ENCODE measurements at places on chromosomes 3 and 15.

- peak; percentile 90 for DNase-seq
- no peaks in the 10 kb centered on the region for H3K27me3 ChIP-seq
- peaks cover 66% of the 10 kb centered on the region for H3K4me1 ChIP-seq
- H3K4me3 ChIP-seq = no peak overlapping the region
- H3K36me3 ChIP-seq = no peaks in the 10 kb centered on the region
Measured at GRCh38 chr15:73983211-73983727, 8.8 kb downstream of the STOML1 start.

DNA sequence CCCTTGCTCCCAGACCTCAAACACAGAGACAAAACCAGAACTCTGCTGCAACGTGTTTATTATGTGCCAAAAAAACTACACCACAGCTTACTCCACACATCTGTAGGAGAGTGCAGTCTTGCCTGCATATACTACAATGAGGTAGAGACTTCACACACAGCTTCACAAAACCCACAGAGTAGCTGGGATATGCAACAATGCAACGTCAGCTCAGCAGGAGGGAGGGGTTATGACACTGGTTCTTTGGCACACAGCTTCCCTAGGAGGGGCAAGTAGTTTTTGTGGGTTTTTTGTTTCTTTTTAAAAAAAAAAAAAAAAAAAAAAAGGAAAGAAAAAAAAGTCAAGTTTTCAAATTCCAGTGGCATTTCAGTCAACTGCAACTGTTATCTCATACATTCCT is 2.9 kb upstream of the RPS17 start:
- no peak for DNase-seq
- no peak overlapping the region for H3K4me3 ChIP-seq
- H3K36me3 ChIP-seq = peaks cover 7% of the 10 kb centered on the region
- no peak overlapping the region for H3K27ac ChIP-seq
- peaks cover 22% of the 10 kb centered on the region for H3K4me1 ChIP-seq

DNA sequence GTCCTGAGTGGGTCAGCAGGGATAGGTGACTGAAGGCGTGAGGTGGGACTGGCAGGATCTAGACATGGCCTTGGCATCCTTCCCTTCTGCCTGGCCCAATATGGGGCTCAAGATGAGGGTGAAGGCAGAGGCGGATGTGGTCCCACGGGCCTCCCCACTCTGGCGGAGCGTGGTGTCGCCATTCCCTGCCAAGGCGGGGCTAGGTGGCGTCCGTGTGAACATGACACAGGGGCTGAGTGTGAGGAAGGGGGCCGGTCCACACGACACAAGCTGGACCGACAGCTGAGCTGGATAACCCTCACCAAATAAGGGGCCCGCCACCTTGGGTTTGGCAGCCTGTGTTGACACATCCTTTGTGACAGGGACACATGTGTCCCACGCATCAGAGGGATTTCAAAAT is 43.1 kb downstream of the ZNF710 start:
- H3K27me3 ChIP-seq = no peaks in the 10 kb centered on the region
- no peak for DNase-seq
- no peak overlapping the region for H3K4me3 ChIP-seq
- H3K4me1 ChIP-seq = peaks cover 26% of the 10 kb centered on the region

- H3K4me3 ChIP-seq = no peak overlapping the region
- H3K4me1 ChIP-seq = no peaks in the 10 kb centered on the region
- no peaks in the 10 kb centered on the region for H3K36me3 ChIP-seq
- DNase-seq = no peak
- H3K27ac ChIP-seq = no peak overlapping the region
Measured at GRCh38 chr3:143814443-143814889, 33.8 kb downstream of the SLC9A9 start.

- no peaks in the 10 kb centered on the region for H3K4me1 ChIP-seq
- no peak for DNase-seq
- no peaks in the 10 kb centered on the region for H3K36me3 ChIP-seq
- no peak overlapping the region for H3K4me3 ChIP-seq
- H3K27me3 ChIP-seq = no peaks in the 10 kb centered on the region
Measured at GRCh38 chr3:109257269-109257668, 59.0 kb downstream of the DPPA2 start.

DNA sequence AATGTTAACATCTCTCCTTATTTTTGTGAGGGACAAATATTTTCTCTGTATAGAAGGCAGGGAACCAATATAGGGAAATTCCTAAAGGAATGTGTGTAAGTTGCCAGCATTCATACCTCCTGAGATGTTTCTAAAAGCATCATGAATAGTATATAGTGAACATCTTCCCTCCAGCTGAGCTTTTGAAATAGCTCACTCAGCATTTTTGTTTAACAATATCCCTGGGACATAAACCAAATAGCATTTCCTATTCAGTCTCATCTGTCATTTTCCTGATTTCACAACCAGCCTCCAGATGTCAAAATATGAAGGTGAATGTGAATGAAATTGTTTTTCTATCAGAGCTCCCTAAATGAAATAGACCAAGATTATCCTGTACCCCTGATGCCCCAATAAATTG is 137.2 kb downstream of the PPM1L start:
- no peak overlapping the region for H3K27ac ChIP-seq
- no peak overlapping the region for H3K4me3 ChIP-seq
- no peaks in the 10 kb centered on the region for H3K36me3 ChIP-seq

DNA sequence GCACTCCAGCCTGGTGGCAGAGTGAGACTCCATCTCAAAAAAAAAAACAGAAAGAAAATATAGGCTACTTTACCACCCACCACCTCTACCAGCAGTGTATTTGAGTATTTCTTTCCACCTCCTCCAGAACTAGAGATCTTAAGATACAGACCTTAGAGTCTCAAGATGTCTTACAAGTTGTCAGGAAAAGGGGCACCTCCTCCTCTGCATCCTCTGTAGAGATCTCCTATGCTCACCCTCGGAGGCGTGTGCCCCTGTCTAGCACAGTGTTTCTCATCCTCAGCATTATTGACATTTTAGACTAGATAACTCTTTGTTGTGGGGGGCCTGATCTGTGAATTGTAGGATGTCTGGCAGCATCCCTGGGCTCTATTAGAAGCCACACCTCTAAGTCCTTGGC is 27.7 kb upstream of the P4HTM start:
- no peaks in the 10 kb centered on the region for H3K27me3 ChIP-seq
- no peak overlapping the region for H3K4me3 ChIP-seq
- no peak for DNase-seq
- H3K27ac ChIP-seq = no peak overlapping the region

DNA sequence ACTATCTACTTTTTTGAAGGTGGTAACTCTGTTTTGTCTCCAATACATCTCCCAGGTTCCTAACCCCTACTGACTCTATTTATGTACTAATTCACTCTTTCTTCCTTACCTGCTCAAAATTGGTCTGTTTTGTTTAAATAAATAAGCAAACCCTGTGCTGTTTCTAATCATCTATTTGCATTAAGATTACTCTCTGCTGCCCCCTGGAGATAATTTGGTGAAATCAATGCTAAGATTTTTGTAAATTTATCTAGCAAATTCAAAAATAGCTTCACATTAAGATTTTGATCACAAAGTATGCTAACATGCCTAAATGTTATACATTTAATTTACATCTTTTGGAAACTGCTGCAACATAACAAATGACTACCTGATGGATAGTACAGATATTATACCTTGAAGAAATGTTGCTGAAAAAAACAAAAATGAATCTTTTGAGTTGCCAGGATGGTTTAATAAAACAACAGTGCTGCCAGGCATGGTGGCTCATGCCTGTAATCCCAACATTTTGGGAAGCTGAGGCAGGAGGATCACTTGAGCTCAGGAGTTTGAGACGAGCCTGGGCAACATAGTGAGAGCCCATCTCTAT is 4.4 kb upstream of the CD200R1 start:
- no peaks in the 10 kb centered on the region for H3K27me3 ChIP-seq
- H3K4me3 ChIP-seq = no peak overlapping the region
- no peaks in the 10 kb centered on the region for H3K36me3 ChIP-seq
- DNase-seq = no peak
- no peak overlapping the region for H3K27ac ChIP-seq

Measured in sigmoid colon (tissue), 7 donors.